Fibroblast of the conjunctiva (primary cell): ENCODE measurements at places on chromosomes 1 and 21.
A peak's percentile ranks its signal among the peaks of the same experiment; 100 is the strongest.

- no peak for DNase-seq
Observed at GRCh38 chr1:3116560-3116959, 47.6 kb downstream of the PRDM16 start.

- no peak for DNase-seq
Observed at GRCh38 chr1:150477733-150478132, 9.5 kb upstream of the TARS2 start.

DNA sequence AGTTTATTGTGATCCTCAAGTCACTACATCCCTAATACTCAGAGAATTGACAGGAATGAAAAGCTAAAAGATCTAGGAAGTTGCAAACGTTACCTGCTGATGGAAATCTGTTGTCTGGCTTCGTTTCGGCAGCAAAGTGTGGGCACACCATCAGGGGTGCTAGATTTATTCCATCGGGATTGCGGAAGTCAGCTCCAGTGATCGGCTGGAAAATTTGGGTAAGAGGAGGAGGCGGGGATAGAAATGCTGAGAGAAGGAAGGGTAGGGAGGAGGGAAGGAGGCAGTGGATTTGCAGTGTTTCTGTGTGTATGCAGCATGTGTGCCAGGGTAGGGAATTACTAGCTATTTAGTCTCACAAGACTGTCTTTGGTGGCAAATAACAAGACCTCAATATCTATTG lies at the start of gene CTSK:
Gene CTSK (minus strand): TSS at position 140 of the 400 bp plus-strand sequence. CDS start 1,455 bp downstream, outside the sequence.
- DNase-seq: peak; percentile 41

GRCh38 chr1:62057230-62057629 lies 137.4 kb upstream of the L1TD1 start:
- DNase-seq: no peak

DNA sequence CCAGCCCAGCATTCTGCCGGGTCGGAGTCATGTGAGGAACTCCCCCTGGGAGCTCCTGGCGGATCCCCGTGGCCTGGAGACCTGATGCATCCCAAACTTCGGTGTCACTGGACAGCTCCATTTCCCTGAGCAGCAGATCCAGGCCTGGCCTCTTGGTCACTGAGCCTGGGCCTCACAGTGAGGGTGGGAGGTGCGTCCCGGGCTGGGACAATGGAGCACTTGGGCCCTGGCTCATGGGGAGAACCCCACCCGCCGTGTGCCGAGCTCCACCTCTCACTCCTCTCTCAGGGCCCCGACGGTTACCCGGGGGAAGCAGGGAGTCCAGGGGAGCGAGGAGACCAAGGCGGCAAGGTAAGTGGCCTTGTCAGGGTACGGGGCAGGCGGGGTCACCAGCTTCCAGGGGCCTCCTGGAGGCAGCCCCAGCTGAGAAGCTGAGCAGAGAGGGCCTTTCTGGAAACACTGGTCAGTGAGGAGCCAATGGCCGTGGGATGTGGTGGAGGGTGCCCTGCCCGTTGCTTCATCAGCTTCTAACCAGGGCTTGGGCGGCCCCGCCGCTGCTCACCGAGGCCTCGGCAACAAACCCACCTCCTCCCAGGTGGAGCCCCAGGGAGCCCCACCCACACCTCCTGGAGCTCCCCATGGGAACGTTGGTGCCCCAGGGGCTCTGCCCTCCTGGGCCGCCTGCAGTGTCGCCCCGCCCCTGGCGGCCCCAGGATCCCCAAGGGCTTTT lies 19.8 kb downstream of the COL6A2 start:
- no peak for DNase-seq

- no peak for DNase-seq
Observed at GRCh38 chr1:41538741-41539417, 54.4 kb upstream of the EDN2 start.

DNA sequence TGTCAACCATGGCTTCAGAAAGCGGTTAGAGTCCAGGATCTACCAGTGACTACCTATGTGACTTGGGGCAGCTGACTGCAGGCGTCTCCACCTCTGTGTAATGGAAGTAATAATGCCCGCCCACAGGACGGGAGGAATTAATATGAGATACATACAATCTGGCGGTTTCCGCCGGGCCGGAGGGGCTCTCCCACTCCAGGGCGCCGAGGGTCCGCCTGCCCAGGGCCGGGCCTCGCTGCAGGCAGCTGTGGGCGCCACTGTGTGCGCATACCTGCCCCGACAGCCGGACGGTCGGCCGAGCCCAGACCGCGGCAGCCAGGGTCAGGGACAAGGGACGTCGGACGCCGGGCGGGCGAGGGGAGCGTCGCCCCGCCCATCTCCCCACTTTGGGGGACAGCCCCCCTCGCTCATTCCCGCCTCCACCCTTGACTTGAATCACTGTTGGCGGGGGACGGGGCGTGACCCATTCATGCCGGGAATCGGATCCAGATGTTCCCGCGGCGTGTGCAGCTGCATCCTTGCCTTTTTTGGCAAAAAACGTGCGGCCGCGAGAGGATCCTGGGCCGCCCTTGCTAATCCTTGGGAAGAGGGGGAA lies 6.0 kb upstream of the SF3A3 start:
- DNase-seq: peak; percentile 96

DNA sequence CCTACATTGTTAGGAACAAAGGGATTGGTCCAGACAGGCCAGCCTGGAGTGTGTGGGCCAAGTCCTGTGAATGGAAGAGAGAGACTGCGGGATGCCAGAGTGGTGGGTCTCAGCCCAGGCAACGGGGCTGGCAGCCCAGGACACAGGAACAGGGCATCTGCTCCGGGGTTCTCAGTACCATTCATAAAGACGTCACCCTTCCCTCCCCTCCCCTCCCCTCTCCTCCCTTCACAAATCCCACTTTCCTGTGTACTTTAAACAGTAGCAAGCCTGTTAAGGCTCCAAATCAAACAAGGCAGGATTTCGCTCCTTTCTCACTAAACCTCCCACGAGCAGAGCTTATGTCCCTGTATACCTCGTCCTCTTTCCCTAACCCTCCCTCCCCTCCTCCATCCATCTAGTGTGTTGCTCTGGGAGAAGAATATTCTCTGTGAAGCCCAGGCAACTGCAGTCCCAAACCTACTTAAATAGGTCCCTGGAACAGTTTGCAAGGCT lies 4.2 kb upstream of the PLXNA2 start:
- no peak for DNase-seq

DNA sequence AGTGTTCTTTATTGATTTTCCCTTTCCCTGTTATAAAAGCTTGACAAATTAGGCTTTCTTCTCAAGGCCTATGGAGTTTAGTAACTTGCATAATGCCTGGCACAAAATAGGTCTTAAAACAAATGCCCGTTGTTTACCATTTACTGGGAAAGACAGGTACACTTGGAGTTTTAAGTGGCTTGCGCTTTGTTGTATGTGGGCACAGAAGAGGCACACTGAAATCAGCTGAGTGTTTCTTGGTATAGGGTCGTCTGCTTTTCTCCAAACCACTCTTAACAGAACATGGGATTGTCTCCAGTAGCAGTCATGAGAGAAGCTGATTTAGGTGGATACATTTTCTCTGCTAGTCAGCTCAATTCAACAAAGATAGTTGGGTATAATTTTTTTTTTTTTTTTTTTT lies 132.5 kb downstream of the SYT14 start:
- DNase-seq: no peak

- no peak for DNase-seq
Observed at GRCh38 chr1:101178688-101179491, 57.9 kb upstream of the S1PR1 start.

GRCh38 chr1:166036092-166036491 lies 130.7 kb downstream of the FAM78B start:
- DNase-seq: no peak

- no peak for DNase-seq
Observed at GRCh38 chr1:203880606-203881005, 19.2 kb downstream of the SNRPE start.

GRCh38 chr1:152067150-152067549 lies 21.7 kb downstream of the TCHHL1 start:
- DNase-seq: no peak

DNA sequence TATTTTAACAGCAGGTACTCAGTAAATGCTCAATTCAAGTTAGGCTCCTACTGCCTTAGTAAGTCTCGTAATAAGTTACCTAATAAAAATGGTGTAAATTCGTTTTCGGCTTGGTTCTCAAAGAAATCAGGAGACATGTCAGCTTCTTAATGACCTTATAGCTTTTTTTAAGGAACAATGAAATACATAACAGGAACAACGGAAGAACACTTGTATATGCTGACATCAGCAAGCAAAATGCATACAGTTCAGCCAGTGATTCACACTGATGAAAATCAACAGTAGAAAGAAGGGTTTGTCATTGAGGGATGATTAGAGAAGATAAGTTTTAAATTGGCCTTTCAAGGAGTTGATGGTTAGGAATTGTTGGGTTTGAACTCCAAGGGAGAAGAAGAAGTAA lies 13.3 kb downstream of the RPTN start:
- no peak for DNase-seq

DNA sequence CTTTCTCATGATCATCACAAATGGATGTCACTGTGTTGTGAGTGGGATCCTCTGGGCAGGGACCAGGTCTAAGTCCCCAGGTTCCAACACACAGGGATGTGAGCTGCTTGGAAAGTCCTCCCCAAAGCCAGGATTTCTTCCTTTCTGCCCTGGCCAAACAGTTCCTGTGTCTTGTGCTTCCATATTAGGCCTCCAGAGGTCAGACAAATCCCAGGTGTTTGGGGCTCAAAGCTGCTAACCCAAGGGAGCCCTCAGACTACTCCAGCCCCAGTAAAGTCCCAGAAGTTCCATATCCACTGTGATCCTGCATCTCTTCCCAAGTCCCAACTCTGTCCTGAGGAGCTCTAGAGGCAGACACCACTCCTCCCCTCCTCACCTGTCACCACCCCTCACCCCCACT lies 27.7 kb upstream of the MAGOH start:
- DNase-seq: no peak

GRCh38 chr1:208551633-208552320 lies 307.6 kb upstream of the PLXNA2 start:
- DNase-seq: no peak

DNA sequence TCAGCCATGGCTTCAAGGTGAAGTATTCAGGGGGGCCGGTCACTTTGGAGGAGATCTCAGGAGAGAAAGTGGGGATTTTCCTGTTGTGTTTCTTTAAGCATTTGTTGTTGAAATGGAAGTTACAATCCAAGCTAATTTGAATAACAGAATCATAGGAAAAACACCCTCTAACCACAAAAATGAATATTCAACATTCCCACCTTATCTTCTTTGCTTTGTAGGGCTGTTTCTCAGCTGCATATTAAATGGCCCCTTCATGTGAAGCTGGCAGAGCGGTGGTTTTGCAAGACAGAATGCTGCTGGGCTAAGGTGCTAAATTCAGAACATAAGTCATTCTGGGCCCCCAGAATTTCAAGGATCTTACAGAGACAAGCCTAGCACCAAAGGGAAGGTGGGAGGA lies 279.0 kb downstream of the RRAGC start:
- no peak for DNase-seq

DNA sequence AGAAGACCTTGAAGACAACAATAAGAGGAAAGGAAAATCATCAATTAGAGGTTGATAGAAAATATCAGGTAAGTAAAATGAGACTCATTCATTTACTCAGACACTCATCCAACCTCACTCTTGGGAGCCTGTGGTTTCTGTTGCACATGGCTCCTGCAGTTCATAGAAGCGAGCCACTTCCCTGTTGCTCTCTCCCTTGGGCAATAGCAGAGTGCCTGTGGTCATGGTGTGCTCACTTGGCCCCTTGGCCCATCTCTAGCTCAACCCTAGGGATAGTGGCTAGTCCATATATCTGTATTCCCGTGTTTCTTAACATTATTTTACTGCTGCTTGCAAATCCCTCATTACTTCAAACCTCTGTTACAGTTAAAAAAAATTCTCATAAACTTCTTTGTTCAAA lies 368.6 kb downstream of the PTPRC start:
- no peak for DNase-seq

- DNase-seq: no peak
Observed at GRCh38 chr1:230599926-230600656, 42.2 kb upstream of the COG2 start.

- no peak for DNase-seq
Observed at GRCh38 chr1:6538956-6539355, 15.4 kb downstream of the NOL9 start.

DNA sequence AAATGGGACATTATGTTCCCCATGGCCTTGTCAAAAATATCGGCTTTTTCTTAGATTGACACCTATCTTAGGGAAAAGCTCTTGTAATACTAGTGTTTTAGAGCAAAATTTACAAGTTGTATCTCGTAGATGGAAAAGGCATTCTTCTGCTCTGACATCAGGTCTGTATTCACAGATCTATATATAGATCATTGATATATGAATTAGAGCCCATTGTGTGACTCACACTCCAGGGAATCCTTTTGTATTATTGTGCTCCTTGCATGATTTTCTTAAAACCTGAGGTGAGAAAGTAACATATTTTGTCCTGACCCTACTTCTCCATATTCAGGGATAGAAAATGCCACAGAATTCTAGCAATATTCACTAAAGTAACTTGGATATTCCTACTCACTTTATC lies 1160.8 kb upstream of the B3GALT2 start:
- DNase-seq: no peak

GRCh38 chr1:29237852-29238619 lies 1.7 kb downstream of the PTPRU start:
- DNase-seq: no peak

GRCh38 chr1:69284508-69284907 lies 283.2 kb upstream of the LRRC7 start:
- no peak for DNase-seq

- no peak for DNase-seq
Observed at GRCh38 chr1:107436552-107437241, 295.9 kb downstream of the NTNG1 start.
